Left cardiac atrium (tissue), 4 donors: ENCODE measurements at places on chromosomes 7 and 10.

DNA sequence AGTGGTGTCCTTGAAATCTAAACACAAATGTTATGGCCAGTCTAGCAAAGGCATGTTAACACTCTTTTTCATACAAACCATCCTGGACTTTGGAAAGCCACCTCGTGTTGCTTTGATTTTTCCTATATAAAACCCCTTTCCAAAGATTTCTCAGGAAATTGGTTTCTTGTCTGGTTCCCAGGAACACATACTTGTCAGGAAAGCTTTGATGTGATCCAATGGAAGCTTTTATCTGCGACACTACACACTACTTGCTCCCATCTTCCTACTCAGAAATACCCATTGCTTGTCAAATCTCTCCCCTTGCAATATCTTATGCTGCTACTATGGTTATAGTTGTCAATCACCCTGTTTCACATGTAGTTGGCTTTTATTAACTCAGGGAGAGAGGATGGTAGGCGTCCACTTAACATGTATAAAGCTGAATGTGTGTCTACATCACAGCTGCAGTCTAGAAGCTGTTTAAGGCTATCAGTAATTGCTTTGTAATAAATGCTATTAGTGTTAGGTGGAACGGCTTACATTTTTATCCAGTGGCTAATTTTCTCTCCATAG, 189.6 kb downstream of the GPAM start:
- DNase-seq: no peak

GRCh38 chr10:102420714-102421506, at the start of gene FBXL15:
FBXL15 (plus strand) TSS chr10:102420836; CDS start chr10:102421130, 294 bp downstream.
- peak; percentile 98 for DNase-seq

- no peak for DNase-seq
Measured at GRCh38 chr10:75814014-75814413, 382.6 kb downstream of the LRMDA start.

DNA sequence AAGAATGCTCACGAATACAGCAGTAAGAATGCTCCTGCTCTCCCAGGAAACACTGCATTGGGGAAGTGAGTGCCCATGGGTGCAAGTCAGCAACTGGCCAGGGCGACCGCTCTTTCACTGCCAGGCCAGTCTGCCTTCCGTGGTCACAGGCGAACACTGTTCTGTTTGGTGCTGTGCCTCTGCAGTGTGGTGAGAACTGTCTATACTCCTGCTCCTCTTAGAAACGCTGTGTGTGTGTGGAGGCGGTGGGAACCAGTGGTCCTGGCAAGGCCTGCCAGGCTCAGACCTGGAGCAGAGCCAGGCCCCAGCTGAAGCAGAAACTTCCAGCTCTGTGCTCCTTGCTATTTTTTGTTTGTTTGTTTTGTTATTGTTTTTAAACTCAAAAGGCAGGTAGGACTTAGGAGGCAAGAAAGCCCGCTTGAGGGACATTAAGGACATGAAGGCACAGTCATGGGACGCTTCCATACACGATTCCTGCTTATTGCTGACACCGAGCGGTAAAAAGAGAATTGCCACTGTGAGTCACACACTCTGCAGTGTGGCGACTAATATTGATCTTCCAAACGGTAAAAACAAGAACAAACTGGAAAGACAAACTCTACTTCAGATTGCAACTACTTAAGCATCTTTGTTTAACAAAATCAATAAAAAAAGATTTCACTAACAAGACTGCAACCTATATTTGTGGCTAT, 430.8 kb downstream of the DNAJB6 start:
- DNase-seq: no peak

GRCh38 chr7:124459101-124460055, 306.2 kb downstream of the GPR37 start:
- no peak for DNase-seq

GRCh38 chr10:63866075-63866746, 345.0 kb downstream of the REEP3 start:
- DNase-seq: peak; percentile 33
